Activated gamma-delta T cell (primary cell): ENCODE measurements at places on chromosomes 3 and 15.

DNA sequence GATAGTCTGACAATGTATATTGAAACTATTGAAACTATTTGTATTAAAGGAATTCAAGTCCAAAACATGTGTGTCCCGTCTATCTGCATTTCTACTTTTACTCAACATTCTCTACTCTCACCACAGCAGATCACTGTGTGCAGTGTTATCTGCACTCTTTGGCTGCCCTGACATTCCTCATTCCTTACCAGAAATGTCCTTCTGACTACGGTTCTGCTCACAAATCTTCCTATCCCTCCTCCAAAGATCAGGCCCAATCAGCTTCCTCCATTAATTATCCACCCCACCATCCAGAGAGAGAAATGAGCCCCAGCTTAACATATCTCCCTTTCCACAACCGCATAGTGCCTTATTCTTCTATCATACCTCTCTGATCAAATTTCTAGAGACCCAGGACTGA is 94.7 kb downstream of the TBL1XR1 start:
- no peak for DNase-seq

- DNase-seq = no peak
These were observed 1.4 kb downstream of the UBR1 start for GRCh38 chr15:43104426-43104825.

- DNase-seq = no peak
These were observed 343.3 kb downstream of the ZNF385D start for GRCh38 chr3:21407743-21408142.

GRCh38 chr3:31077021-31077601 is 182.7 kb upstream of the GADL1 start:
- DNase-seq = no peak

DNA sequence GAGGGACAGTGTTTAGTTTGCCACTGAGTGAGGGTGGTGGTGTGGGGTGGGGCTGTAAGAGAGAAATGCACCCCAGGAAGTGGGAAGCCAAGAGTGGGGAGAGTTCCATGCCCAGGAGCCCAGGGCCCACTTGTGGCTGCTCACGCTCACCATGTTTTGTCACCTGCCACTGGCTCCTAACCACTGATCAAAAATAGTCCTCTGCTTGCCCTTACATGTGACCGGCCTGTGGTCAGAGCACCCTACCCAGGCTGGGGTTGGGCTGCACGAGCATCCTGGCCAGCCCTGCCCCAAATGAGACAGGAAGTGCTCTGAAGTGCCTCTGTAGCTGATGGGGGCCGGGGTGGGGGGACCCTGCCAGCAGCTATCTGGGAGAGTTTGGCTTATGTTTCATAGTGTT is 216.3 kb downstream of the RPLP1 start:
- DNase-seq = peak; percentile 24

DNA sequence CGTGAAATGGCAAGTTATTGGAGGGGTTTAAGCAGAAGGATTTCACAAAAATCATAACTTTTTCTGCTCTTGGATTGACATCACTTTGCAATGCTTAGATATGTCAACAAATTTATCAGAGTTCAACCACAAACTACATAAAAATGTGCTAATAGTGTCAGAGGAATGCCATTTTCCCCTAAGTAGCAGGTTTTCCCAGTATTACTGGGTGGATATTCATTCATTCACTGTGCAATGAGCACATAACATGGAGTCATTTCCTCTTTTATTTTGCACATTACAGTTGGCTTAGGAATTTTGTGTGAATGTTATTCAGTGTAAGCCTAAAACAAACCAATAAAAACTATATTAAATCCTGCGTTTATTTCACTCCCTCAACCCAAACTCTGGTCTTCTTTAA is 537.3 kb upstream of the MCTP2 start:
- no peak for DNase-seq

GRCh38 chr3:21599890-21600289 is 151.1 kb downstream of the ZNF385D start:
- DNase-seq = no peak

- DNase-seq = no peak
These were observed 53.0 kb upstream of the GYG1 start for GRCh38 chr3:148938306-148938705.

DNA sequence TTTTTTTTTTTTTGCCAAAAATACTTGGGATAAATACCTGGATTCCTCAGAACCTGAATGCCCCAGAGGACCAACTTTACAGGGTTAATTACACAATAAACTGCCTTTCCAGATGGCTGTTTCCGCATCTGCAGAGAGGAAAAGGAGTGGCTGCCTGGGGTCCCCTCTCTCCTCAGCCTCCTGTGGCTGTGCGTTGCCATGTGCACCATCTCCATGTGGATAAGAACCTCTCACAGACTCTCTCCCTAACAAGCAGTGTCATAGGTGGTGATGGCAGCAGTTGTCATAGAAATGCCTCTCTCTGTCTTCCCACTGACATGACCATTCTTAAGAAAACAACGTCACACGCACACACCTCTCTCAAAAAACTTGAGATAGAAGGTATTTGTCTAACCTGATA is 179.4 kb downstream of the RPLP1 start:
- no peak for DNase-seq

GRCh38 chr3:128051459-128051836 is 789 bp upstream of the SEC61A1 start:
- DNase-seq = no peak

DNA sequence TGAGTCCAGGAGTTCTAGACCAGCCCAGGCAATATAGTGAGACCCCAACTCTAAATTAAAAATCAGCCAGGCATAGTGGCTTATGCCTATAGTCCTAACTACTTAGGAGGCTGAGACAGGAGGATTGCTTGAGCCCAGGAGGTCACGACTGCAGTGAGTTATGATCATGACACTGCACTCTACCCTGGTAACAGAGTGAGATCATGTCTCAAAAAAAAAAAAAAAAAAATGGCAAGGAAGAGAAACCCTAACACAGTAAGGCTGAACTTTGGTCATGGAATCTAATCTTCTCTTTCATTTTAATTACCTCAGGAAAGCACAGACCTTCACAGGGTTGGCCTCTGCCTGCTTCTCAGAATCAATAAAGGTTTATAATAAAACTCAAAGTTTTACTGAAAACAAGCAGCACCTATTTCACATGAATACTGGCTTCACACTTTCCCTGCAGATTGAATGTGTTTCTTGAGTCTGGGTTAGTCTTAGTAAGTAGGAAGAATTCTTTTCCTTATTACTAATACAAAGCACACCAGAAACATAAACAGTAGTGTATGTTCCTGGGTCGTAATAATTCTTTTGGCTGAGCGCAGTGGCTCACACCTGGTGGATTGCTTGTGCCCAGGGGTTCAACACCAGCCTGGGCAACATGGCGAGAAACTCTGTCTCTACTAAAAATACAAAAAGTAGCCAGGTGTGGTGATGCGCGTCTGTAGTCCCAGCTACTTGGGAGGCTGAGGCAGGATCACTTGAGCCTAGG is 11.6 kb upstream of the NR2C2 start:
- no peak for DNase-seq

DNA sequence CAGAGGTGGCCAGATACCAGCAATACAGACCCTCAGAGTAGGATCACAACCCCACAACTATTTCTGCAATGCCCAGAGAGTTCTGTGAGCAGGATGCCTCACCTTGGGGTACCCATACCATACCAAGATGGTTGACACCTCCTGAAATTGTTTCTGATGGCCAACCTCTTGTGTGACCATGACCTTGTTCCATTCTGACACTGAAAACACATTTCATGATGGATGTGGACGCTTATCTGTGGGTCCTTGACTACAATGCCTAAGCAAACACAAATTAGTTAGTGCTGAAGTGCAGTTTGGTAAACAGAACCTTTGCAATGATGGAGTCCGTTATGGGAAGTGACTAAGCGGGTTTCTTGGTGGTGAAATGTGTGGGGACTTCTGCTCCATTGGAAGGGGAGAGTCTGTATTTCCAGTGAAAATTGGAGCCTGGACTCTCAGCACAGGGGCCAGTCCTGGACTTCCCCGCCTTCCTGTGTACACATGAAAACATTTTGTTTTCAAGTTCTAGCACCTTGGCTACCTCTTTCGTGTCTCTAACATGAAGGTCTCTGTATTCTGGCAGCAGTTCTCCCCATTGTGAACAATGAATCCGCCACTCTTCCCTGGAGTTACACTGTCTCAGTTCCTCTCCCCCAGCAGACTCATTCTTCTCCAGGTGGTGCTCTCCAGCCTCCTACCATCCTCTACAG is 106.2 kb downstream of the XXYLT1 start:
- DNase-seq = no peak

DNA sequence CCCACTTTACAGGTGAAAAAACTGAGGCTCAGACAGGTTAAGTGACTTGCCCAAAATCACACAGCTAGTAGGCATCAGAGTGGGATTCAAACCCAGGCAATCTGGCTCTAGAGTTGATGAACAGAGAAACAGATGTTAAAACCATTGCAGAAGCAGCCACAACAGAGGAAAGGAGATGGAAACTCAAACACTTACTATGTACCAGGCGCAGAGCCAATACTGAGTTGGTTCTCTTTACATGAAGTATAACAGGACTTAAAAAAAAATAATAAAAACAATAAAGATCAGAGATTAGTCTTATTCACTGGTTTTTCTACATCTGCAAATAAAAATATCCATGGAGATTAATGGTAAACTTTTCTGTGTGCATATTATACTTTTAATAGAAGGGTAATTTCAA is 84.9 kb upstream of the SPATA12 start:
- DNase-seq = no peak

DNA sequence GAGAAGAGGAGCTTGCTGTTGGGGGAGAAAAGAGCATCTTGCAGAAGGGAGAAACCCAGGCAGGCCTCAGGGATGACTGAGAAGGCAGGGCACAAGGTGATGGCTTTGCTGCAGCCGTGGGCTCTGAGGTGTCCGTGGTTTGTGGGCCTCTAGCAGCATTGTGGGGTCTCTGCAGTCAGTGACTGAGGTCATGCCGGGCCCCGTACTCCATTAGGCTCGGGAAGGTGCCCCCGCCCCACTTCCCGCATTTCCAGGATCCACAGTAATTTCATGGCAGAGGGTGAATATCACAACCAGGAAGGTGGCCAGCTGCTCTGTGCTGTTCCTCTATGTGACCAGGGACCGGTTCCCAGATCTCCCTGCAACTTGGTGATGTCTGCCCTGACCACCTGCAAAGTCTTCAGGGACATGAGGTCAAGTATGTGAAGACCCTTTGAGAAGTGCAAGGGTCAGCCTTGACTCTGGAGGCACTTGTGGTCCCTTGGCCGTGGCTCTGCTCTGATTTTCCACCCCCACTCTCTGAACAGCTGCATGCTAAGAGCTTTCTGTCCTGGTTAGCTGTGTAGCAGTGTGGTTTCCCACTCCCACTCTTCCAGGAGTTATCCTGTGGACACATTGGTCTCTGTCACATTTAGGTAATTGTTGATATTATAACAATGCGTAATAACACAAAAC is 3.6 kb downstream of the KLF13 start:
- no peak for DNase-seq

DNA sequence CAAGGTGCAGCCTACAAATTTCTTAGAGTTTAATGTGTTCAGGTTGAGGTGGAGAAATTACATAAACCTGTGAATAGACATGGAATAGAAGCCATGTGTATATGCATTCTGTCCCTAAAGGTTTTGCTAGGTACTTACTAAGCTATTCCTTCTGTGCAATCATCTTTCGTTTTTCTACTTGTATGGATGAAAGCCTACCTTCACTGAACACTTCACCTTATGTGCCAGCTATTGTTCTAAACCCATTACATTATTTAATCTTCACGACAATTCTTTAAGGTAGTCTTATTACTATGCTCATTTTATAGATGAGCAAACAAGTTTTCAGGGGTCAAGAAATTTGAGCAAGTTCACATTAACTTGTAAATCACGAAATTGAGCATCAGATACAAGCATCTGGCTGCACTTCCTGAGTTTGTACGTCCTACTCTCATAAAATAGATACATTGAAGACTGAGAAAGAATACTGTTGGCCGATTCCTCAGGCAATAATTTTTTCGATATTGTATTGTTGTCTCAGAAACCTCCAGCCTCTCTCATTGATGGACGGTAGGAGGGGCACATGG is 635 bp upstream of the RCN2 start:
- DNase-seq = no peak

GRCh38 chr3:186193534-186194450 is 84.9 kb upstream of the ETV5 start:
- no peak for DNase-seq

DNA sequence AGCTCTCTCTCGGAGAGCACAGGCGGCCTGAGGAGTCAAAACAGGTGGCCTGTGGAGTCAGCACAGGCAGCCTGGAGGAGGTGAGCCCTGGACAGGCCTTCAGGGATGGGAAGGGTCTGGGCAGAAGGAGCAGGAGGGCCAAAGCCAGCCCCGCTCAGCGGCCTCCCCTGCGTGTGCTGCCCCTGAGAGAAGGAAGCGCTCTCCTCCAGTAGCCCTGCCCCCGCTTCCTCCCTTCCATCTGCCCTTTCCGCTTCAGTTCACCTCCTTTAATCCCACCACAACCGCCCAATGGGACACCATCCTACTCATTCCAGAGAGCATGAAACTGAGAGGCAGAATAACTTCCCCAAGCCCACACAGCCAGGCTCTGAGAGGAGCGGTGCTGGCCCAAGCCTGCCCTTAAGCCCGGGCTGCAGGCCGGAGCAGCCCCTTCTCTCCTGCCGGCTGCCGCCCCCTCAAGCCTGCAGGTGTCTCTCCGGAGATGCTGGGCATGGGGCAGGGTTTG is 3.2 kb upstream of the NR2E3 start:
- no peak for DNase-seq

DNA sequence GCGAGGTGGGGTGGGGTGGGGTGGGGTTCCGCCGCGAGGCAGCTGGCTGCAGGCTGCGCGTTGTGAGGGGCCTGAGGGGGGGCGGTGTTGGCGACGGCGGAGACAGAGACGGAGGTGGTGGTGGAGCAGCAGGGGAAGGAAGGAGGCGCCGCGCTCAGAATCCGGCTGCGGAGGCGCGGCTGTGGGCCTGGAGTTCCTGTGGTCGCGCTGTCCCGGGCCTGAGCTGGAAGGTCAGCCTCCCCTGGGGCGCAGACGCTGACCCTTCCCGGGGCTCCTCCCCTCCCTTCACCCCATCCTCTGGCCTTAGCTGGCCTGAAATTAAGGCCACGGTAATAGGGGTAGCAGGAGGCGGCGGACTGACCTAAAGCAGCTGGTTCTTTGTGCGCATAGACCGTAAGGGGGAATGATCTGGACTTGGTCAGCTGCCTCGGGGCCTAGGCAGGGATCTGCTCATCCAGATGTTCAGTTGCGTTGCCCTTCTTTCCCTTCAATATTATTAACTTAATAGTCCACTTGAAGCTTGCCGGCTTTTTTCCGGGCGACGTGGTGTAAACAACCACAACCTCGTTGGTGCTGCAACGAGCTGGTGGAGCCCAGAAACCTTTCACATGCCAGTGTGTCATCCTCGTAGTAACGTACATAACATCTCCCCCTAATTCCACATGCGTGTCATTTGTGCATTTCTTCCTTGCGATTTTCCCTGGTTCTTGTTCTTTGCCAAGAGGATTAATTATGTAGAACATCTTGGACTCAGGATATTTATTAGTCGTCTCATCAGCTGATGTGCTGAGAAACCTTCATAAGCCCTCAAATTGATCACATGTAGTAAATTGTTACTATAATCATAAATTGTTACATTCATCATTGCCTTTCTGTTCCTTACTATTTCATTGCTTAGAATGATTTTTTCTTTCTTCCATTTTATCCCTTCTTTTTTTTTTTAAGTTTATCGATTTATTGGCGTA is 626 bp downstream of the SEC62 start:
- peak; percentile 68 for DNase-seq

- no peak for DNase-seq
These were observed 18.5 kb upstream of the LMCD1 start for GRCh38 chr3:8482960-8483665.

- no peak for DNase-seq
These were observed 71.3 kb downstream of the COL8A1 start for GRCh38 chr3:99709686-99710085.
